ENCODE measurements at places on chromosomes 12 and 14.

DNA sequence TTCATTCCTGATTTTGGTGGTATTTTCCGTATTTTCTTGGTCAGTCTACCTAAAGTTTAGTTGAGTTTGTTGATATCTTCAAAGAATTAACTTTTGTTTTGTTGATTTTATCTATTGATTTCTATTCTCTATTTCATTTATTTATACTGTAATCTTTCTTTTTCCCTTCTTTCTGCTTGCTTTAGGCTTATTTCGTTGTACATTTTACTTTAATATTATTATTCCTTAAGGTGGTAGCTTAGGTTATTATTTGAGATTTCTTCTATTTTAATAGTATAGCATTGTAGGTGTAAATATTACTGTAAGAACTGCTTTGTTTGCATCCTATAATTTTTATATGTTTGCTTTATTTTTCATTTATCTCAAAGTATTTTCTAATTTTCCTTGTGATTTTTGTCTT lies 21.4 kb upstream of the KLRF1 start:
- DNase-seq = no peak

DNA sequence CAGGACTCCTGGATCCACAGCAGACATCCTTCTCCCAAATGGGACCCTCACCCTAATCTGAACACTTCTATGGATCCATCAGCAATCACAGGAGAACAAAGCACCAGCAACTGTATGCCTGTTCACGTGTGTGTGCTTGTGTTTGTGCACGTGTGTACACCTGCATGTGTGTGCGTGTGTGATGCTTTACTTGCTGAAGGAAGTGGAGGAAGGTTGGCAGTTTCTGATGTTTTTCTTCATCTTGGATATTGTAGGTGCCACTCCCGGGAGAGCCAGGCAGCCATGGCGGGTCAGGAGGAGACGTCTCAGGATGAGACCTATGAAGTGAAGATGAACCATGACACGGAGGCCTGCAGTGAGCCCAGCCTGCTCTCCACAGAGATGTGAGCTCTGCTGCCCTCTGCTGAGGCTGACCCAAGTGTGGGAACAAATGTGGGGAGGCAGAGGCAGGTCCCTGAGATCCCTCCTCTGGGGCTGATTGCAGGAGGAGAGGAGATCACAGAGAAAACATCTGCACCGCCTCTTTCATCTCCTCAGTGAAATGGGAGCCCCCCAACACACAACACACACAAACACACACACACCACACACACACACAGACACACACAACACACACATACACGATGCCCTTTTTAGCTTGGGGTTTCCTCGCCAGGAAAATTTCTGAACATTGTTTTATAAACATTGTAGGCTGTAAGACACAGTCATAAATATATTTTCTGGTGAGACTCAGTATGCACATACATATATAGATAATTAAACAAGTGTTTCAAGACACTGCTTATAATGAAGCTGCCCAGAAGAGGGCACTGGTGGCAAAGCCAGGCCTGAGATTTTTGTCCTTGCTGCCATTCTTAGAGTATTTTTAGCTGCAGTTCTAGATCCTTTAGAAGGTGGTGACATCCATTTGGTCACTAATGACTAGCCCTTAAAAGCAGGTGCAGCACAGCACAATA lies 112.2 kb upstream of the FKBP4 start:
- no peak for DNase-seq

DNA sequence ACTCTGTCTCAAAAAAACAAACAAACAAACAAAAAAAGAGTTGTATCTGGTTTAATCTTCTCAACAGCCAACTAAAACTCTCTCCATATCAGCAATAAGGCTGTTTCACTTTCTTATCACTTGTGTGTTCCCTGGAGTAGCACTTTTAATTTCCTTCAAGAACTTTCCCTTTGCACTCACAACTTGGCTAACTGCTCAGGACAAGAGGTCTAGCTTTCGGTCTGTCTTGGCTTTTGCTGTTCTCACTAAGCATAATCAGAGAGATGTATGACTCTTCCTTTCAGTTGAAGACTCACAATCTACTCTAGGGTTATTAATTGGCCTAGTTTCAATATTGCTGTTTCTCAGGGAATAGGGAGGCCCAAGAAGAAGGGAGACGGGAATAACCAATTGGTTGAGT lies 12.3 kb downstream of the NEMP1 start:
- DNase-seq = no peak

DNA sequence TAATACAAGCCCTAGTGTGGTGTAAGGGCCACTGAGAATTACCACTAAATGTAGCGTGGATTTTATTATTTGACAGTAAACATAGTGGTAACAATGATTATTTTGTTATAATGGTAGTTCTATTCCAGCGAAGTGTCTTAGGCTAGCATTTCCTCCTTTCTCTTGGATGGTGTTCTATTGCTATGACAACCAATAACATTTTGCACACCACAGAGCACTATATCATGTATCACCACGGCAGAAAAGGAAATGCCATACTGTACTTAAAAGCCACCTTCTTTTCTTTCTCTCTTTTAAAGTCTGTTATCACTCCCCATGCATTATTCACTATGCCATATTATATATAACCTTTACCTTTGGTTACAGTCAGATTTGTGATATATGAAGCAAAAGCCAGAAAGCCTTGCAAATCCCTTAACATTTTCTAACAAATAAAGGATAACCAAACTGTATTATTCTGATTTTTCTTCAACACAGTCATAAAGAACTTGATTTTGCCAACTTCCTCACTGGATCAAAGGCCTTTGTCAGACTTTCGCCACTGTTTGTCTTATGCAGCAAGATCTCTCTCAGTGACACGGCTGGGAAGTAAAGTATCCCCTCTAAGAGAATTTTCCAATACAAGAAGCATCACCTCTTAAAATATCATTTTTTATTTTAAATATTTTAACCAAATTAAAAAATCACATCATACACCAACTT lies 195.8 kb downstream of the FOXN3 start:
- DNase-seq = no peak

DNA sequence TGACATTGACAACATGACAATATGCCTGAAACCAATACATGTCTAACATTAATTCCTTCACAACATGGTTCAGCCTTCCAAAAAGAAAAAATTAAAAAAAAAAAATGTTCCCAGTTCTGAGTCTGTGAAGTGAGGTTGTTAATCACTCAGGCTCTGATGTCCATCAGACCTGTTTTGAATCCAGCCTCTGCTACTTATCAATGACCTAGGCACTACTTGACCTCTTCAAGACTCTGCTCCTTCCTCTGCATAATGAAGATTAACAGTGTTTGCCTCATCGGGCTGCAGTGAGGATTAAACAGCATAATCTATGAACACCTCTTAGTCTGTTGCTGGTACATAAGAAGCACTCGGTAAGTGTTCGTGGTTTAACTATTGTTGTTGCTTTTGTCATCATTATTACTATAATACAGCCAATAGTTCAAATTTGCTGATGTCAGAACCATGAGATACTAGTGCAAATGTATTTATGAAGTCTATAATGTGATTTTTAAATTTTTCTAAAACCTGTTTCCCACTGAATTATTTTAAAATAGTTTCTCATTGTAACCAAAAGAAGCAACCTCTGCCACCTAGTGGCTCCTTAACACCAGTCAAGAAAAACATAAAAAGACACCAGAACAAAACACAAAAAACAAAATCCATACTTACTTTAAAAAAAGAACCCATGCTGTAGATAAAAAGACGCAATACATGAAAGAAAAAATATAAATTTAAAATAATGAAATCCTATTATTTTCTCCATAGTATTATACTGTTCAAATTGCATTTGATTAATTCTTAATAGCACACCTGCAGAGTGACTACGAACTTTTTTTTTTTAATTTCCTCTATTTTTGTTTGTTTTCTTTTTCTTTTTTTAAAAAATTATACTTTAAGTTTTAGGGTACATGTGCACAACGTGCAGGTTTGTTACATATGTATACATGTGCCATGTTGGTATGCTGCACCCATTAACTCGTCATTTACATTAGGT lies 20.3 kb upstream of the TMX1 start:
- no peak for DNase-seq

DNA sequence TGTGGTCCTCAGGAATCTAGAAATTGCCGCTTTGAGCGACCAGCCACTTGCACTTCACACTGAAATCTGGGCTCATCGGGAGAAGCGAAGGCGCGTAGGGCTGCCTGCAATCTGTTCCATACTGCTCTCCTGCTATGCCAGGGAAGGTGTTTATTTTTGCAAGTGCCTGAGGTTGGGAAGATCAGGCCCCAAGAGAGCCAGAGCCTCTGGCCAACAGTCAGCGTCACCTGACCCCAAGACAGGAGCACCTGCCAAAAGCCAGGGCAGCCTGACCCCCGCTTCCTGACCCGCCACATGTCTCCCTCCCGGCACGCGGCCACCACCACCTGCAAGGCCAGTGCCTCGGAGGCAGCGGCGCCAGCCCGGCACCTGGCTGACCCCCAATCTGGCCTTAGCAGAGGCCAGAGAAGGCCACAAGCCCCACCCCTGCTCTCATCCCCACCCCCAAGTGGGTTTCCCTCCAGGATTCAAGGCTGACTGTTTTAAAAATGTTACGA lies 94.4 kb downstream of the CHGA start:
- DNase-seq = no peak

DNA sequence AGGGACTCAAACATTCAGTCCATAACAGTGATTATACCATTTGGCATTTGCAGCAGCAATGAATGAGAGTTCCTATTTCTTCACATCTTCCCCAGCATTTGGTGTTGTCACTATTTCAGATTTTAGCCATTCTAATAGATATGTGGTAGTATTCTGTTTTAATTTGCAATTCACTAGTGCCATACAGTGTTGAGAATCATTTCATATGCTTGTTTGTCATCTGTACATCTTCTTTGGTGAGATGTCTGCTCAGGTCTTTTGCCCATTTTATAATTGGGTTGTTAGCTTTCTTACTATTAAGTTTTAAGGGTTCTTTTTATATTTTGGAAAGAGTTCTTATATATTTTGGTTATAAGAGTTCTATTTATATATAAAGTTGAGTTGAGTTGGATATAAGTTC lies 276.5 kb downstream of the FUT8 start:
- DNase-seq = no peak

GRCh38 chr12:95277139-95277538 lies 59.5 kb downstream of the VEZT start:
- no peak for DNase-seq

DNA sequence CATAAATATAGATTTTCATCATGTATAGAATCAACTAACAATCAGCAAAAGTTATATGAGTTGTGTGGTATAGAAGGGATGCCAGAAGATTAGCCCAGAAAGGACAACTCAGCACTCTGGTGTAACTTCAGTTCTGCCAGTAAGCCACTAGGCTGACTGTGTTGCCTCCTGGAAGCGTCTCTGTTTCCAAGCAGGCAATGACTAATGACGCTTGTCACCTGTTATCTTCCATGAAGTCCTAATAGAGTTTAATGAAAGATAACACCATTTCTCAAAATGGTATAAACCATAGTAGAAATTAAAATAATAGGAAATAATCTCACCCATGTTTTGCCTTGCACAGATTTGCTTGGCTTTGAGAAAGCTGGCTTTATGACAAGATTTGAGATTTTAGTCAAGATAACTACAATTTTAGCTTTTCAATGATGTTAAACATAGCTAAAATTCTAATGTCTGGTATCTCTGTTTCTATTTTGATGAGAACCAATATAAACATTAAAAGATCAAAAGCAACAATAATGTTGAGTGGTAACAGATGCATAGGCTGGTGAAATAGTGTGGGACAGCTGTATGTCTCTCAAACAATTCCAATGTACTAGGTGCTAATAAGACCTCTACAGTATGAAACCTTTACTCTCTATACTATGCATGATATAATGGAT lies 9.0 kb upstream of the RNU6-7 start:
- DNase-seq = no peak

GRCh38 chr14:58992935-58993334 lies 195.5 kb upstream of the DAAM1 start:
- DNase-seq = no peak

DNA sequence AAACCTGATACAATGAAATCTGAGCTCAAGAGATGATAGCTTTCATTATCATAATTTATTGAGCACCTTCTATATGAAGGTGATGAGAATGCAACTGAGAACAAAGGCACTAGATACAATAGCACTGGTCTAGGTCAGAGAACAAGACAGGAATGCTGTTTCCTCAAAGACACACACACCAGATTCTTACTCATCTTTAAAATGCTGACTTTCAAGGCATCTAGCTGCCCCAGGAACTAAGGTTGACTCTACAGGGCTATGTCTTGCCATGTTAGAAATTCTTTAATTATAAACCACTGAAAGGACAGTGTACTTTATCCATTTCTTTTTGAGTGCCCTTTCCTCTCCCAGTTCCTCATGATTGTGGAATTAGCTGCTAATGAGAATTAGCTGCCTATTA lies 195.4 kb upstream of the RMST start:
- no peak for DNase-seq

GRCh38 chr12:93393425-93393824 lies 15.7 kb downstream of the NUDT4 start:
- DNase-seq = no peak

- no peak for DNase-seq
These were observed 96.1 kb downstream of the SCN8A start for GRCh38 chr12:51687177-51687576.

- DNase-seq = no peak
These were observed 104.9 kb upstream of the SOX5 start for GRCh38 chr12:24054416-24054815.

- DNase-seq = no peak
These were observed 17.1 kb downstream of the BCAT1 start for GRCh38 chr12:24931666-24932405.

DNA sequence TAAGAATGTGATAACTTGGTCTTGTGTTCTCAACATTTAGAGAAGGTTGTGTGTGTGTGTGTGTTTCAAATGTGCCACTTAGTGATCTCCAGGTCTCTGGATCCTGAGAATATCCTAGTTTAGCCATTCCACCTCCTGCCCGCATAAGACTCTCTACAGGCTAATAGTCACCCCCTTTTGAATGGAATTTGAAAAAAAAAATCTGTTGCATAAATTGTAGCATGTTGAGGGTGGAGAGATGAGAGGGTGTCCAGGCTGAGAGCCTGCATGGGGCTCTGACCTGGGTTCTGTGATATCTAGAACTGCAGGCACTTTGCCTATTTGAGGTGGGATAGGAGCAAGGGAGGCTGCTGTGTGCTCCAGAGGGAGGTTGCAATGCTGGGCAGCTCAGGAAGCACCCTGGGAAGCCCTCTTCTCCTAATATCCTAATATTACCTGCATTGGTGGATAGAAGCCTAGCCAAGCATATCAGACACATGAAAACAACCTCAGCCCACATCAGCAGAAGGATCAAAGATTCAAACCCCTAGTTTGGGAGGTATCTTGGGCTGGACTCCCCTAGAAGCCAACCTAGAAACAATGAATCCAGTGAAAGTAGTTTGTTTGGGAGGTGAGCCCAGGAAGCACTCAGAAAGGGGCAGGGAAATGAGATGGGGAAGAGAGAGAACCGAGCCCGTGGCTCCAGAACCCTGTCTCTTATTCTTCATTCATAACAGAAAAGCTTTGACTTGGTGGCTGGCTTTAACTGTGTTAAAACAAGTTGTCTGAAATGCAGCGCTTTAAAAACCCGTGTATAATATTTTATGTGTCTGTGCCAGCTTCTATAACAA lies 35.6 kb upstream of the RBM19 start:
- no peak for DNase-seq

- DNase-seq = no peak
These were observed 96.3 kb downstream of the GALC start for GRCh38 chr14:87896393-87897380.

- DNase-seq = no peak
These were observed 82.1 kb downstream of the ZFP36L1 start for GRCh38 chr14:68710776-68711175.

- no peak for DNase-seq
These were observed 21.0 kb downstream of the PAH start for GRCh38 chr12:102896067-102896466.

- no peak for DNase-seq
These were observed 317.7 kb downstream of the BMP4 start for GRCh38 chr14:53638966-53639365.

GRCh38 chr14:68941820-68942219 lies 37.3 kb downstream of the ACTN1 start:
- DNase-seq = no peak
